Activated effector memory CD4-positive, alpha-beta T cell treated with anti-CD3 and anti-CD28 coated beads, Interleukin-2, amount 50 U/mL, for 16 hours (primary cell): ENCODE measurements at places on chromosomes 4 and X.

DNA sequence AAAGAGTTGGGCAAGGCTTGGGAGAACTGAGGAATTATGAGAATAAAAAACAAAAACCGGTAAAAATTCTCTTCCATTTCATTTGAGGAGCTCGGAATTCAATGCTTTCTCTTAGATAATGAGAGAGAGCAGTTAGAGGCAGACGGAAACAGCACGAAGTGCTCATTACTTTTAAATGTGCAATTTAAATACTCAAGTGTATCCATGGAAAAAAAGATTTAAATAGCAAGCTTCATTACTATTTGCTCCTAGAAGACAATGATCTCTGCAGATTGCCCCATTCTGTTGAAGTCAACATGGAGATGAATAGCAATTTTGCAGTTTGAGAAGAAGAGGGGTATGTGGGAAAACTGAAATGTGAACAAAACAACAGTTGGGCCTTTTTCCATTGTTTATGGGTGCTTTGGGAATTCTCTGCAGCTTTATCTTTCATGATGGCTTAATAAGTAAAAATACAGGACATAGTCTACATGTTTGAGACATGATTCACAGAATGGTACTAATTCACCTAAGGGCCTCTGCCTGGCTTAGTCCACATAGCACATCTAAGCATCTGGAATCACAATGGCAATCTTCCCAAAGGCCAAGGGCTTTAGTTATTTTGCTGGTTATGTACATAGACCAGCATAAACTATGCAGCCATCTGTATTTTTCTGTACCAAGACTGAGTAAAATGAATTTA is 512.7 kb upstream of the FAT1 start:
- DNase-seq, result no peak

DNA sequence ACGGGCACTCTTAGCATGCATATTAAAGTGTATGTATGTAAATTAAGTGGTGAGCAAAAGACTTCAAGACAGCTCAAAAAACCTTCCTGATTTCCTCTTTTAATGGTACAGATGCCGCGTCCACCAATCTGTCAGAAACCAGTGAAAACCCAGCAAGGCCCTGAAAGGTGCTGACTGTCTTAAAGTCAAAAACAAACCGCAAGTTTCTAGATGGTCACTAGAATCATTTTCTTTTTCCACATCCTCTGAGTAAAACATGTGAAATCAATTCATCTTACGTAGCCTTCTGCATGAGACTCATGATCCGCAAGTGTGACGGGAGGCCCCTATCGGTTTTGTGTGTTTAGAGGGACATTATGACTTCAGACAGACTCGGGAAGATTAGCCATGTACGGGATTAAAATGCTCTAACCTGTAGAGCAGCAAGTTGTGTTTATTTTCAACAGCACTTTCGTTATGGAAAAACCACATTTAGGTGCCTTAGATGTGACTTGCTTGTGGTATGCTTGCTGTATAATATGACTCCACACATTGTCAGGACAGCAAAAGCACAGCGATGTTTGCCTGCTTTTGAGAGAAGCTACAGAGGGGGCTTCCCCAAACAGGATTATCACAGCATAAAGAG is 88.2 kb upstream of the STS start:
- no peak for DNase-seq

- no peak for DNase-seq
Measured at GRCh38 chr4:103429283-103429682, 231.1 kb upstream of the CENPE start.

GRCh38 chr4:156865451-156865850 is 106.1 kb downstream of the PDGFC start:
- DNase-seq, result no peak

DNA sequence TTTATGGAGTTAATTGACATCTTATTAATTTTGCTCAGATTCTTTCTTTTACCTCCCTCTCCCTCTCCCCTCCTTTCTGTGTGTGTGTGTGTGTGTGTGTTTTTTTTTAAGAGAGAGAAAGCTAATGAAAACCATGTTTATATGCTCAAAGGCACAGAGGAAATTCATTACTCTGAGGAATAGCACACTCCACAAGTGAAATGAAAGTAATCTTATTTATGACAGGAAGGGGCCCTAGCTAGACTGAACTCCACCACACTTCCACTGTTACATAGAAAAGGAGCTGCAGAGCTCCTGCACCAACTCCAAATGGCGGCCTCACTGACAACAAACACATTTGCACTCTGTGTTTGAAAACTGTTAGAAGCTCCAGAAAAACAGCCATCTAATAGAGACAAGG is 150.6 kb downstream of the RASL11B start:
- DNase-seq, result no peak

DNA sequence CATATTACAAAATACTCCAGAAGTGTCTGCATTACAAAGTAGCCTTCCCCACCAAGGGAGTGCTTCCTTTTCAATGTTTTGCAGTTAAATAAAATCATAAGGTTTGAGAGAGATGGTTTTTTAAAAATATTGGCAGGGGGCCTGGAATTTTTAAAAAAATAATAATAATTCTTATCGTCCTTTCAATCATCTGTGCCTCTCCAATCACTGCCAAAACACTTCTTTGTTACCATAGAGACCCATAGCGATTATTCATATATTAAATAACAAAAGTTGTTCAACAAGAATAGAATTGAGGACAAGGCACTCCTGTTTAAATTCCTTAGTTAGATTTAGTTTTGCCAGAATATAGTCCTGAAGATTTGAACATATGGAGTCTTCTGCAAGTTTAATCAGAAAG is 203.1 kb downstream of the FAT4 start:
- DNase-seq, result no peak

DNA sequence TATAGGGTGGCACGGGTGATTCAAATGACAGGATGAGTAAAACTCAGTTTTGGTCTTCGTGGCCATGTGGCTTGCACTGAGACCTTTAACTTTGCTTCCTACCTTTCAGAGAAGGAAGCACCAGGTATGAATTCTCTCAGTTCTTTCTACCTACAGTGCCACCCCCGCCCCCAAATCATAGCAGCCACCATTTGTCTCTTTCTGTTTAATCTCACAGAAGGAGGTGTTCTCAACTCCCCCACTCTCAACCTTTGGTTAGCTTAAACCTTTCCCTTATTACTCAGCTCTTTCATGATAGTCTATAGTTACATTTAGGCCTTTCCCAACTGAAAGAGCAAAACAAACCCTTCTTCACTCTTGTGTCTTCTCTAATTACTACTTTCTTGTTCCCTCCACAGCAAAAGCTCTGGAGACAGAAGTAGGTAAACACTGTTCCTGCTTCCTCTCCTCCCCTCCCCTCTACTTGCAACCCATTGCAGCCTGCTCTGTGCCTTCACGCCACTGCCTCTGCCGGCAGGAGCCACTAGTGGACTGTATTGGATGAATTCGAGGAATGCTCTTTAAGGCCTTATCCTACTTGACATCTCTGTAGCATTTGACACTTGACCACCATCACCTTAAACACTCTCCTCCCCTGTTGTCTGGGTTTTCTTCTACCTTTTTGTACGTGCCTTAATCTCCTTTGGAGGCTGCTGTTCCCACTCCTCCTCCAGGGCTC is 123.7 kb downstream of the AFF1 start:
- peak; percentile 84 for DNase-seq

GRCh38 chrX:110755611-110756010 is 40.0 kb downstream of the CHRDL1 start:
- no peak for DNase-seq

GRCh38 chrX:56757327-56757726 is 28.3 kb downstream of the NBDY start:
- no peak for DNase-seq

GRCh38 chrX:129523079-129523911 is at the start of gene SMARCA1:
TSS of gene SMARCA1 (minus strand) at chrX:129523490. CDS start at chrX:129523370, 120 bp downstream.
- no peak for DNase-seq

DNA sequence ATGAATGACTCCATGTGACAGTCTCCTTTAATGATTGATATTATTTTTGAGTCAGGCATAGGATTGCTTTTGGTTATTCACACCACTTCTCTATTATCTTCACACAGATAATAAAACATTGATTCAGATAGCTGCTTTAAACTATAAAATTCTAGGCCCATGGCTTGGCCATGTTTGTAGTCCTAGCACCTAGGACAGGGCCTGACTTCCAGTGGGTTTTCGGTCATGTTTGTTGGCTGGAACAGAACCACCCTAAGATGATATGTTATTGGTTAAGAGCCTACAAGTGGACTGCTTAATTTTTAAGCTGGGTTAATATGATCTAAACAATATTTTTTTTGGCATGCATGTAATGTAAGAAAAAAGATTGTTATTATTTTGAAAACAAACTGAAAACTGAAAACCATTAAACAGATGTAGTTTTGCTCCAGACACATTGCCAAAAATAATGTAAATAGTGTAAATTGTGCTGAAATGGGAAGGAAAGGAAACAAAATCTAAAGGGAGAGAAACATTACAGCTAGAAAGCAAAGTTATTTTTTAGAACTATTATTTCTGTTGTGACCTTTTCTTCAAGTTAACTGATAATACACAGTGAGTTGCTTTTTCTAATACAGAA is 98.0 kb downstream of the FRAS1 start:
- DNase-seq, result no peak

DNA sequence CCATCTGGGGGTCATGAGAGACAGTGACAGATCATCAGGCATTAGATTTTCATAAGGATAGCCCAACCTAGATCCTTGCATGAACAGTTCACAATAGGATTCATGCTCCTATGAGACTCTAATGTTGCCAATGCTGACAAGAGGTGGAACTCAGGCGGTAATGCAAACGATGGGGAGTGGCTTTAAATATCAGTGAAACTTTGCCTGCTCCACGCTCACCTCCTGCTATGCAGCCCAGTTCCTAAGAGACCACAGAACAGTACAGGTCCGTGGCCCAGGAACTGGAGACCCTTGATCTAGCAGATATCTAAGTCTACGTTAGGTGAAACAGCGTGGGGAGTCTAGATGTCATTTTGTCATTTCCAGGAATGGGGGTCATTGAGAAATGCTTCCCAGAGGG is 165.7 kb downstream of the OR13H1 start:
- no peak for DNase-seq

GRCh38 chrX:96820935-96821334 is 62.8 kb upstream of the RPA4 start:
- no peak for DNase-seq

GRCh38 chr4:155040031-155040430 is 168.4 kb upstream of the NPY2R start:
- DNase-seq, result no peak

DNA sequence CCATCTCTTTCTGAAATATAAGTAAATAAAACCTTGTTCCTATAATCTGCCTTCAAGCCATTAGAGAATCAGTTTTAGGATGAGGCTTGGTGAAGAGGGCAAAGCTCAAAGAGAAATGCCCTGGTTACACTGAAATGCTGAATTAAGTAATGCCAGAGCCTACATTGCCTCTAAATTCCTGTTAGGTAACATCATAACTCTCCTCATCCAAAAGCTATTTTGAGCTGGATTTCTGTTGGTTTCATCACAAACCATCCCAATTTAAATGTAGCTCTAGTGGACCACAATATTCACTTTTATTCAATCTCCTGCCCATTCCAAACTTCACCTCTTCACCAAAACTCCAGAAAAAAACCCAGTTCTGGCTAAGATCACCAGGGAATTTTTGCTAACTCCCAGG is 1319.7 kb upstream of the TENM3 start:
- no peak for DNase-seq

DNA sequence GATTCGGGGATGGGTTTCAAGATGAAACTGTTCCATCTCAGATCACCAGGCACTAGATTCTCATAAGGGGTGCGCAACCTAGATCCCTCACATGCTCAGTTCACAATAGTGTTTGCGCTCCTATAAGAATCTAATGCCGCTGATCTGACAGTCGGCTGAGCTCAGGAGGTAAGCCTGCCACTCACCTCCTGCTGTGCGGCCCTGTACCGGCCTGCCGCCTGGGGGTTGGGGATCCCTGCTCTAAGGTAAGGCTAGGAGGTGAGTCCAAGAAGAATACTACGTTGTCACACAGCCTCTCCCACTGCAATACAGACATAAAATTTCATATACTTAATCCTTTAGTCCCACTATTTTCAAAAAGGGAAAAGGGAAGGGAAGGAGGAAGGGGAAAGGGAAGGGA is 213.4 kb upstream of the HCCS start:
- no peak for DNase-seq

DNA sequence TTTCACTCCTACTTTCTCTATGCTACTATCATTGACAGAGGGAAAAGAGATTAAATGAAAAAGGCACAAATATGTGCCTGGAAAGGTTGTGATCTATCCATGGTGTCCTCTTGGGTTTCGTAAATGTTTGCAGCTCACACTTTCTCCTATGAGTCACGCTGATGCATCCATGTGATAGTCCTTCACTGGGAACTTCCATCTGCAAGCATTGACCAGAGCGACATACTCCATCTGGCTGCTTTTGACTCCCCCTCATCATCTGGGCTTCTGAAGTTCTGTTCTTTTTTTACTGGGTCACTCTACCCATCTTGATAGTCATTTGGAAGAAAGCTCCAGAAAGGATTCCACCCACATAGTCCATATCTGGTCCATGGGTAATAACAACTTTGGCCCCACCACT is 84.7 kb upstream of the NDST3 start:
- no peak for DNase-seq

DNA sequence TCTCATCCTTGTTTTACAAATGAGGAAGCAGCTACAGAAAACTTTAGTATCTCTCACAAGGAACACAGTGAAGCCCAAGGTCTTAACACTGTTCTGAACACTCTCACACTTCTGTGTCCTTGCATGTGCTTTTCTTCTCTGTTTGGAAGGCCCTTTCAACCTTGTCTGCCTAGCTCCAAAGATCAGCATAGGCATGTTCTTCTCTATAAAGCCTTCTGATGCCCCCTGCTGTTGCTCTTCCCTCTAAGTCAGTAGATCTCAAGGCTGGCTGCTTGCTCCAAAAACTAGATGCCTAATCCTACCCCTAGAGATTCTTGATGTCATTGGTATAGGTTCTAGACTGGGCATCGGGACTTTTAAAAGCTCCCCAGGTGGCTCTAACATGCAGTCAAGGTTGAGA is 5.9 kb downstream of the APOO start:
- DNase-seq, result no peak

DNA sequence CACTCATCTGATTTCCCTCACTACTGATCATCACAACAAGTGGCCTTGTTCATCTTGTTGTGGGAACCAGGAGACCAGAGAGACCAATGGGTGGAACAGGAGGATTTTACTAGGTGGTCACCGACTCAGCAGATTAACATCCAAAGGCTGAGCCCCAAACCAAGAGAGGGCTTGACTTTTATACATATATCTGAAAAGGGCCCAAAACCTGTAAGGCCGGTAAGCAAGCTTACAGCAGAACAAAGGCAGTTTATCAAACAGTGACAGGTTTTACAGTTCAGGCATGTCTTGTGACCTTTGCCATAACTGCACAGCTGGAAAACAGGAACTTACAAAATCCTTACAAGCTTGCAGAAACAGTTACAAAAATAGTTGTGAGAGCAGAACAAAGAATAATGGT is 195.9 kb downstream of the OR13H1 start:
- DNase-seq, result no peak

DNA sequence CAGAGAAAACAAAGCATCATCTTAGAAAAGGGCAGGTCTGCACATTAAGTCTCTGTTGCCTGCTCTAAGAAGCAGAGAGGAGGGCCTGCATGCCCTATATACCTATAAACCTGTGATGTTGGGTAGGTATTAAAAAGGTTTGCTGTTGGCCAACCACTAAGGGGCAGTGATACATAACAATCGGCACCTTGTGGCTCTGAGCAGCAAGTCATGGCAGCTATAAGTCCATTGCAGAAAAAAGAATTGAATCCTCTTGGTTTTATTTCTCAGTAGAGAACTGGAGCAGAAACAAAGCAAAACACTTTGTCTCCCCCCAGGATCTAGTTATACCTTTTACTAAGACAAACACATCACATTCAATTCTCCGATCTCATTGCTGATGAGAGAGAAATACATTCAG is 1364.4 kb downstream of the STIM2 start:
- DNase-seq, result no peak

- DNase-seq, result no peak
Measured at GRCh38 chr4:15868826-15869413, 69.6 kb downstream of the FGFBP1 start.
